ENCODE measurements at places on chromosomes 3 and 15.

DNA sequence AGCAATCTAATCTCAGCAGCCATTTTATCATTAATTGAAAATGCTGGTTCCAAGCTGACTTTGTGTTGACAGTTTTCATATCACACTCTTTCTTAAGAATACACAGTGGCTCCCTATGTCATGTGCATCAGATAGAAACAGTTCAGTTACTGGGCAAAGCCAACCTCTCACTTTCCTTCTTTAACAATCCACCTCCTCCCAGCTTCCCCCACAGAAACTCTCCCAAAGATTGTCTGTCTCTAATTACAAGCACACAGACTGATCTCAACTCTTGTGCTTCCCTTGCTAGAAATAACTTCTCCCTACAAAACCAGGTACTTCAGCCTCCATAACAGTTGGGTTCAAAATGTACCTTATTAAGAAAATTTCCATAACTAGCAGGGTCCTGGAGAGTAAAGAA lies 228.9 kb upstream of the WNT5A start:
- no peak for DNase-seq

DNA sequence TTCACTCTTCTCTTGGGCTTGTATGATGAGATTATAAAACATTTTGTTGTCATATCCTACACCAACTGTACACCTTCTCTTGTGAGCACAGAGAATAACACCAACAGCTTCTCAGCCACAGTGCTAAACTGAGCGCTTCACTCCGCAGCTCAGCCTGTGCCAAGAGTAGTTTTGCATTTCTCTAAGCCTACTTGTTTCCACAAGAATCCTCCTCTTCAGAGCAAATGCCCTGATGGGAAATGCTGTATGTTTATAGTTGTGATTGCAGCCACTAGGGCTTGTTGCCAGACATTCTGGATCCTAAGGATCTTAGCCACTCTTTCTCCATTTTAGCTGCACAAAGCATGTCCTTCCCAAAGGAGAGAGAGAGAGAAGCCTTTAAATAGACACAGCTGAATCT lies 138.8 kb upstream of the PLXND1 start:
- no peak for DNase-seq

DNA sequence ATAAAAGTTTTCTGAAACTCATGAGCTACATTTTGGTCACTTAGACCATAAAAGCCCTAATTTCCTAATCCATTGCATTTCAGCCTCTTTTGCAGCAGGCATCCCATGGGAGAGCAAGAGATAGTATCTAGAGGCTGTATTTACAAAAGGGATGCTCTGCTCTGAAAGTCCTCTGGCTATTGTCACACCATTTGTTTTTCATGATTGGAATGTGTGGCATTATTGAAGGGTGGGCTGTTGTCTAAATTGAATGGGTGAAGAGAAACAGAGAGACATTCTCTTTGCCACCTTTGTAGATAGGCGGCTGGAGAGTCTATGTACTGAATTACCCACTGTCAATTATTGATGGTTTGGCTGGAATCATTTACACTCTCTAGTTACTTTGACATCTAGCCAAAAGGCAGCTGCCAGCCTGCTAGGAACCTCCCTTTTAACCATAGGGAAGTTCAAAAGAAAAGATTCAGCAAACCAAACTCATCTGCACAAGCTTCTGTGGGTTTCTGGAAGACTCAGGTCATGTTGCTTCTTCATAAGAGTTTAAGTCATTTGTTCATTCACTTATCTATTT lies 89.8 kb upstream of the RARB start:
- DNase-seq: no peak

- peak; percentile 33 for DNase-seq
Observed at GRCh38 chr3:156635973-156636372, 38.4 kb upstream of the TIPARP start.

GRCh38 chr3:65339192-65339740 lies 651.5 kb upstream of the ADAMTS9 start:
- DNase-seq: no peak

- no peak for DNase-seq
Observed at GRCh38 chr3:63279005-63279841, 1.1 kb downstream of the SYNPR start.

GRCh38 chr3:115071601-115072000 lies 75.5 kb downstream of the ZBTB20 start:
- DNase-seq: no peak

- no peak for DNase-seq
Observed at GRCh38 chr3:105444725-105445124, 78.0 kb downstream of the ALCAM start.

GRCh38 chr3:77467702-77468625 lies 428.1 kb downstream of the ROBO2 start:
- DNase-seq: no peak

DNA sequence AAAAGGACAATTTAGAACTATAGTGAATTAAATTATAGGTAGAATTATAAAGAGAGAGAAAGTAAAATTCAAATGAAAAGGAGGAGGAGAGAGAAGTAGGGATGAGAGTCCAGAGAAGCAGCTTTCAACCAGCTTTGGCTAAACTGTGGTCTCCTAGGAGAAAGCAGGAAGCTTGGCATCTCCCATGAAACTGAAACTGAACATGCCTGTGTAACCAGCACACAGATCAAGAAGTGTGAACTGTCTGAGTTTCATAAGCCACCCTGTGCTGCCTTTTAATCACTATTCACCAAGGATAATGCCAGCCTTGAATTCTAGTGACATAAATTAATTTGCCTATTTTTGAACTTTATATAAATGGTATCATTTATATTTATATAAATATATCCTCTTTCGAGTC lies 128.5 kb downstream of the MYRIP start:
- DNase-seq: peak; percentile 15

DNA sequence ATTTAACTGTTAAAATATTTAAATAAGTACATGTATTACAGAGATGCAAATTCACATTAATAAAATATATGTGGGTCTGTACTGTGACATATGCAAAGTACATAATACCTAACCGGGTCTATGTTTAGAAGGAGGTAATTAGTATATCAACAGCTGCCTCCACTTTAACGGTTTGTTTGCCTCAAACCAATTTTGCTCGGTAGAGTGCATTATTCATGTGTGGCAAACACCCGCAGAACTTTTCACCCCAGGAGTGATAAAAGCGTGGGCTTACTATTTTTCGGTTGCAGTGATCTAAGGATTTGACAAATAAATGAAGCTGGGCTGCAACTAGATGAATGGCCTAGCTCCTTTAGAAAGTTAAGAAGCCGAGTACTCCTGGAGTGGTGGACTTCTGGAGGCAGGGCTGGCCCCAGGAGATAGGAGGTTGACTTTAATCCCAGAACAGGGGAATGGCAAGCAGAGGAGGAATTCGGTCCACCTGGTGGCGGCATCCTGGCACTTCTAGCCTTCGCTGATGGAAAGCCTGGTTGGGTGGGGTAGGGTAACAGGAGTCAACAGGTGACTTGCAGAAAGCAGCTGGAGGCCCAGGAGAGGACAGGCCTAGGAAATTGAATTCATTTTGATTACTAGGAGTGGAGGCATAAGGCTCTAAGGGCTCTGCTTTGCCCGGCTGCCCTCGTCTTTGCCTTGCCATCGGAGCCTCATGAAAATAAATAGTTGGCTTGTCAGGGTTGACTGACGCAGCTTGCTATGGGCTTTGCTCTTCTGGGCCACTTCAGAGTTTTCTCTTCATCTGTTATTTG lies 2.4 kb downstream of the SLCO3A1 start:
- DNase-seq: no peak

DNA sequence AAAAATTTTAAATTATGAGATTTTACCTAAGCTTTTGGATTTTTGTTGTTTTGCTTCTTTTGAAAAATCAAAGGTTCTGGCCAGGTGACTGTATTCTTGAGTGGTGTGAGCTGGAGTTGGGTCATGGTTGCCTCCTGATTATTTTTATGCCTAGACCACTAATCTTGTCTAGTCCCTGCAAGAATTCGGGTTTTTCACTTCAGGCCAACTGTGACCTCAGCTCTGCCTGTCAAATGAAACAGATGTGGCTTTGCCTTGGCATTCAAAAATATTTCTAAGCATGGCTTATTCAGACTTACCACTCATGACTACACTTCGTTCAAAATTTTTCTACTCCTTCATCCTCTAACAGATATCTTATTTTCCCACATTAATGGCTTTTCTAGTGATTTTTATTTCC lies 25.4 kb upstream of the CDV3 start:
- DNase-seq: no peak

DNA sequence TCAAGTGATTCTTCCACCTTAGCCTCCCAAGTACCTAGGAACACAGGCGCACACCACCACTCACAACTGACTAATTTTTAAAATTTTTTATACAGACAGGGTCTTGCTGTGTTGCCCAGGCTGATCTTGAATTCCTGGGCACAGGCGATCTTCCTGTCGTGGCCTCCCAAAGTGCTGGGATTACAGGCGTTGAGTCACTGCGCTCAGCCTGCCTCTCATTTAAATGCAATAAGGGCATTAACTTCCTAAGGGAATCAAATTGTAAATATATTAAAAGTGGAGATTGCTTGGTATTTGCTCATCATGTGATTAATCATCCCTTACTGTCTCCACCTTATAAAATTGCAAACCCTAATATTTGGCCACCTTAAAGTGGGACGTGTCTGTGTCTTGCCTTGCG lies 65.2 kb downstream of the PGPEP1L start:
- no peak for DNase-seq

- DNase-seq: no peak
Observed at GRCh38 chr3:127997016-127997415, 55.2 kb upstream of the SEC61A1 start.

DNA sequence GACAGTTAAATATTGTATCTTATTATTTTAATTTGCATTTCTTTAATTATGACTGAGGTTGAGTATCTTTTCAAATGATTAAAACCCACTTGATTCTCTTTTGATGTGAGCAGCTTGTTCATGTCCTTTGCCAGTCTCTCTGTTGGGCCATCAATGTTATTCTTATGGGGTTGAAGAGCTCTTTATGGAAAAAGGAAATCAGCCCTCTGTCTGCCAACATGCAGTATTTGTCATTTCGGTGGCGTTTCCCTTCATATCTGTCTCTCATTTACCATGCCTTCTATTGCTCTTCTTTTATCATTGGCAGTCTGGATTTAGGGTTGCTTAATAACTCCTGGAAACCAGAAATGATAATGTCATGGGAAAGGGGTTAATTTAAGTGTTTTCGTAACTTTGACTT lies 340.7 kb upstream of the DNAJC19 start:
- DNase-seq: no peak

DNA sequence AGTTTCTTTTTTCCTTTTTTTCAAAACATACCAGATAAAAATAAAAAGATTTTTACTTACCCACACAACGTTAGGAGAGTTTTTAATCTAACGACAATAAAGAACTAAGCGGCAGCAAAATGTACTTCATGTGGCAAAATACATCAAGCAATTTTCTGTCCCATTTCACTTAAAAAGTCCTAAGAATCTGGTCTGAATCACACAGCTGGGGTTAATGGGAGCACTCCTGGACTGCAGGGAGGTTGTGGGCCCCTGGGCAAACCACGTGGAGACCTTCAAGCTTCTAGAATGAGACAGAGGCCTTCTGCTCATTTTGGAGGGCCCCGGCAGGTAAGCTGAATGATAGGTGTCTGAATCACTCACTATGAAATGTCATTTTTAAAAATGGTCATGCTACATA lies 193.8 kb downstream of the RORA start:
- DNase-seq: no peak

- no peak for DNase-seq
Observed at GRCh38 chr3:138054057-138054456, 44.1 kb downstream of the CLDN18 start.

Measured in suppressor macrophage treated with lipopolysaccharide for 1 hour (primary cell).